Activated CD4-positive, alpha-beta T cell treated with anti-CD3 and anti-CD28 coated beads, Interleukin-2, Interleukin-4, amounts not matched to agents 100 ng/mL and 50 ng/mL, durations not matched to agents 16 hours and 8 hours (primary cell): ENCODE measurements at places on chromosomes 5 and 9.
A peak's percentile ranks its signal among the peaks of the same experiment; 100 is the strongest.

DNA sequence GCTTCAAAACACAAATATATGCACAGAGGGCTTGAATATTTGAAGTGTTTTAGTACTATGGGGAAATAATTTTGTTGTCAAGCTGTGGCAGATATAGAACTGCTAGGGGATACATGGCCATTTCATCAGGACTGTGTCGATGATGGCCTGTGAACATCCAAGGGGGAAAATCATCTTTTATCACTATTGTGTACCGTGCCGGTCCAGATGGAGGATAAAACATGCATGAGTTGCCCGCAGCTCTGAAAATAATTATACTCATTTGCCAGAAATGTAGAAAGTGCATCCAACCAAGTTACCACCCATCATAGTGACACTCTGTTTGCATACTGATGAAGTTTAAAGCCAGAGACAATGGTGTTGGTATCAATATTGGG, 405.9 kb downstream of the ZSWIM6 start:
- no peak for DNase-seq

GRCh38 chr5:68217047-68217355, 1.4 kb downstream of the PIK3R1 start:
- DNase-seq, result no peak

- DNase-seq, result no peak
Measured at GRCh38 chr9:108903420-108904103, 30.4 kb downstream of the ELP1 start.

GRCh38 chr5:2631758-2632157, 119.7 kb downstream of the IRX2 start:
- DNase-seq, result no peak

DNA sequence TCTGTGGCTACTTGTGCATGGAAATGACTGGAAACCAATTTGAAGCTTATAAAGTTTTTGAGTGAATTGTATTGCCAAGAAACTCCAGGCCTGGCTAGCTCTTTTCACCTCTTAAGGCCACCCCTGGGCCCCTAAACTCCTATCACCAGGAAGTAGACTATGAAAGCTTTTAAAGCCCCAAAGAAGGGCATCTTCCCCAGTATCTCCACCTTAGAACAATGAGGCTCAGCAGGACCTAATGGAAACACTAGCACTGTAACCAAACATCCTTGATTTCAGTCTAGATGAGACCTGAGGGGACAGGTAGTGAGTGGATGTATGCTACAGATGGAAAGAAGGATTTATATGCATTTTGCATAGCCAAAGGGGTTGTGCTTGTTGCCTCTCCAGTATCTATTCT, 25.0 kb downstream of the LYRM7 start:
- DNase-seq, result no peak

GRCh38 chr9:133437753-133438531, 15.8 kb downstream of the ADAMTS13 start:
- no peak for DNase-seq

DNA sequence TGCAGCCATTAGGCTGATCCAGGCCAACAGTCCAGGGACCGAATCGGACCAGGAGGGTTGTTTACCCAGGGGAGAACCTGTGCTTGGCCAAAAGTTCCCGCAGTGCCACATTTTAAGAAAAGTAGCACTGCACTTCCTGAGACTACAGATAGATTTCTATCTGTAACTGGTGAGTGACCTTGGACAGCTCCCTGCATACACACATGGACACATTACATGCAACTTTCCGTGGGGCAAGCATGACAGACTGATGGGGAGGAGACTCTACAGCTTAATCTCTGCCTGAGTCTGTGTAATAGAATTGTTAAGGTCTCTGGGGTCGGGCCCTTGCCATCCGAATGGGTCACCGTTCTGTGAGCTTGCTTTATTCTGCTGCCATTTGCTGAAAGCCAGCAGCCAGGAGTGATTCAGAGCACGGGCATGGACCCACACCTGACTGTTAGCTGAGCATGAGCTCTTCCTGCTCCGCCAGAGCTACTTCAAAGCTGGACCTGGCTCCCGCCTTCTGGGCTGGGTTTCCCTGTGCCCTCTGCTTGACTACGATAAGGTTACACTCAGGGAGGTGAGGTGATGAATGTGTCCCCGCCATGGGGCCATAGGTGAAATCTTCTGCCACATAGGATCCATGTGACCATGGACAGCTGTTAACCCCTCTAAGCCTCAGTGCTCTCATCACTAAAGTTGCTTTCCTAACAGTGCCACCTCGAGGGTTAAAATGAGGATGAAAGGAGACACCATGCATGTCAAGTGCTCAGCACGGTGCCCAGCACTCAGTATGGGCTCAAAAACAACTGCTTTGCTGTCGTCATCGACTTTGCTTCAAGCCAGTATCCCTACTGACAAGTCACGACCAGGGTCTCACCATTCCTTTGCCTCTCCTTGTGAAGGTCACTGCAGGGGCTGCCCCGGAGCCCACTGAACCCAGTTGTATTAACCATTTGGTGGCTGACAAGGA, 200.0 kb downstream of the MELK start:
- no peak for DNase-seq

DNA sequence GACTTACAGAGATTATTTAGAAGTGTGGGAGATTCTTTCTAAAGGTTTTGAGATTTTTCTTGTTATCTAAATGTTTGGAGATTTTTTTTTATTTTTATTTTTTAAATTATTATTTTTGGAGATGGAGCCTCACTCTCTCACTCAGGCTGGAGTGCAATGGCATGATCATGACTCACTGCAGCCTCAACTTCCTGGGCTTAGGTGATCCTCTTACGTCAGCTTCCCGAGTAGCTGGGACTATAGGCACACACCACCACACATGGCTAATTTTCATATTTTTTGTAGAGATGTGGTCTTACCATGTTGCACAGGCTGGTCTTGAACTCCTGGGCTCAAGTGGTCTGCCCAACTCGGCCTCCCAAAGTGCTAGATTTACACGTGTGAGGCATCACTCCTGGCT, 694.5 kb downstream of the TLE1 start:
- DNase-seq, result no peak

DNA sequence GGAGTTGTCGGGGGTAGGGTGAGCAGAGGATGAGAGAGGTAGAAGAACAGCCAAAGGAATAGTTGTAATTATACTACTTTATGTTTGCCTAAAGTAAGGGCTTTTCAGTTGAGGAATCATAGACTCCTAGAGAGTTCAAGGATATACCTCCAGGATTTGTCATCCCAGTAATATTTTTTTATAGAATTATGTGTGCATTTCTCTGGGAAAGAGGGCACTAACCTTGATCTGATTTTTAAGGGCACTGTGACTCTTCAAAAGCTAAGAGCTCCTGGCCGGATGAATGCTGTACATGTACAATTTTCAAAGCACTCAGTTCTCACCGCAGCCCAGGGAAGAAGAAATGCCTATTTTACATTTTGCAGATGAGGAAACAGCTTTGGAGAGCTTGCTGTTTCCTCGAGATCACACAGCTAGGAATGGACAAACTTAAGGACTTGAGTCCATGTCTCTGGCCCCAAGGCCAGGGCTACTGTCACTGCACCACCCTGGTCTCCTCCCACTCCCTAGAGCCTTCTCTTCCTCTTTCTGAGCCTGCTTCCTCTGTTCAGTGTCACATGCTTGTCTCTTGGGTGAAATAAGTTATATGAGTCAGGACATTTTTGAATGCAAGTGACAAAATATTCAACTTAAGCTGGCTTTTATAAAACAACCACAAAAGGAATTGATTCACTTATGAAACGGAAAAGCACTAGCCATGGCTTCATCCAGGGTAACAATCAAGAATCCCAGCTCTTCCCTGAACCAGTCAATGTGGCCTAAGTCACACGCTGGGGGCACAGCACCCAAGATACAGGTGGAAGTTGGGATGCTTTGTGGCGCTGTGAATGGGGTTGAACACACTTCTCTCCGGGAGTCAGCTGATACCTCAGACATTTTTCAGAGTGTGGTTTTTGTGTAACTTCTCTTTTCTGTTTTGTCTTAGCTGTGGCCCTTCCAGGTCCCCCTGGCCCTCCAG, 45.7 kb upstream of the TGFBR1 start:
- peak; percentile 58 for DNase-seq

DNA sequence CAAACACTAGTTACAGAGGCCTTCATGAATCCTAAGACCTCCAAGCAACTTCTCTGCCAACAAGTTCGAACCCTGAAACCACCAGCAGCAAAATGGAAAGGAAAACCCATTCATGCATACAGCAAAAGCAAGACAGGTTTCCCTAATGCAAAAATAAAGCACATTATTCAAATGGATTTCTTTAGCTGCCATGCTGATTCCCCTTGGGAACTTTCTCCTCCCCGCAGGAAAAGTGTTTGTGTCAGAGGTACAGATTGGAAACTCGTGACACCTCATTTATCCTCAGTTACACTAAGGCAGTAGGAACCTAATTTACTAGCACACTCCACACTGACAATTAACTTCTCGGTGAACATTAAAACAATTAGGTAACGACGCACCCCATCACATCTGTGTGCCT, 63.4 kb downstream of the TLE1 start:
- DNase-seq, result no peak

GRCh38 chr9:69582018-69582417, 90.2 kb downstream of the APBA1 start:
- DNase-seq, result no peak

DNA sequence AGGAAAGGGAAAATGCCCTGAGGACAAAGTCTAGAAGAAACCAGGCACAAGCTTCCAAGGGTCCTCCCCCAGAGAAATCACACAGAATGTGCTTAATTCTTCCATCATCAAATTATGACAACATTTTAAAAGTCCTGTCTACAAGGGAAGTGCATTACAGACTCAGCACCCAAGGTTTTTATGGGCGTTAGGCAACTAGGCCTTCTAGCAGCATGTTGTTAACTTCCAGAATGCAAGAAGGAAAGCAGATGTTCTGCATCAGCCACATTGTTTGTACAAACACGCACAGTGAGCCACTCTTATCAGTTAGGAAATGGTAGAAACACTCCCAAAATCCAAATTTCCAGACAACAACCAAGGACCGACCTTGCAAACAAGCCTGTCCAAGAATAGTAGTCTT, 26.5 kb downstream of the SMC5 start:
- no peak for DNase-seq

- DNase-seq, result no peak
Measured at GRCh38 chr5:128536254-128537220, 1.5 kb downstream of the FBN2 start.

- no peak for DNase-seq
Measured at GRCh38 chr9:134204041-134204440, 39.7 kb upstream of the RNU6ATAC start.
